ENCODE measurements at places on chromosomes 4 and X.
A peak's percentile ranks its signal among the peaks of the same experiment; 100 is the strongest.

GRCh38 chr4:190014771-190015537 is 12.1 kb downstream of the FRG2 start:
- no peak for DNase-seq

- DNase-seq, result no peak
Observed at GRCh38 chrX:12174358-12174757, 36.1 kb downstream of the FRMPD4 start.

DNA sequence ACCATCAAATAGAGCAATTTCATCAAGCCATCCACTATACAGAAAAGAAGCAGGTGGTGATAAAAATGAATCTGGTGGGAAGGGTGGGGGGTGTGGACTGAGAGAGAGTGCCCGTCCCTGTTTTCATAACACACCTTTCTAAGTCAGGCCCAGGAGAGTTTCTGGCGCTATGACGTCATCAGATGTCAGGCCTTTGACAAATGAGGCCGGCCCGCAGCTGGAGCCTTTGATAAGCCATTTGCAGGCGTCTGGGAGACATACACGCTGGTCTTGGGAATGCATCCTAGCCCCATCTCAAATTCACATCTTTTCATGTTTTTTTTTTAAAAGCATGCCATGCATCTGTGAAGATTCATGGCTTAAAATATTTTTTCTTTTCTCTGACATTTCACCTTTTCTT is 404.5 kb downstream of the BCOR start:
- no peak for DNase-seq

DNA sequence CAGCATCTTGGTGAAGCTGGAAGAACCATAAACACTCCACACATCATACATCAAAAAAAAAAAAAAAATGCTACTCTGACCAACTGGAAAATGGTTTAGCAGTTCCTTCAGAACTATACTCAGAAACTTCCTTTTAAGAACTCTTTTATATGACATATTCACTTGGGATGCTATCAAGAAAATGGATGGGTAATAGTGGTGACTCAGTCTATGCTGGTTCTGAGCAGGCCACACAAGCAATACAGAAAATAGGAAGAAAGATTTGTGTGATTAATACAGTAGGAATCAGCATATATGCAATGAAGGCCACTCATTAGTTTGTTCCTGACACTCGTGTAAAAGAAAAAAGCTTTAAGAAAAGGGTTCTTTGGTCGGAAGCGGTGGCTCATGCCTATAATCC is 123.5 kb upstream of the FAT4 start:
- peak; percentile 94 for DNase-seq

GRCh38 chr4:169741569-169741968 is 16.2 kb downstream of the HPF1 start:
- no peak for DNase-seq

DNA sequence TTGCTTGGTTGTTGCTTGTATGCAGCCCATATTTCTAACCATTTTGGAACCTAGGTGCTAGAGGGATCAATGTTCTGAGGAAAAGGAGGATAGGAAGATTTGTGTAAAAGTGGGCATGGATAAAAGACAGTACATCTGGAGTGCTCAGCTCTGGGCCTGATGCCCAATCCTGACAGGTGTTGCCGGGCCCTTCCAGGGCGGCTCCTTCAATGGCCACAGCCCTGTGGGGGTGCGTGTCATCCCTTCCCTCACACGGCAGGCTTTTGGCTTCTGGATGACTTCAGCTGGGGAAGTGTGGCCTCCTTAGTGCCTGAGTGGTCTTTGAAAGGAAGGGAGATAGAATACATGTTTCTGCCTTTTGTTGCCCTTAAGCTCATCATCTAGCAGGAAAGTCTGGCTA is 47.2 kb downstream of the NELFA start:
- DNase-seq, result no peak

DNA sequence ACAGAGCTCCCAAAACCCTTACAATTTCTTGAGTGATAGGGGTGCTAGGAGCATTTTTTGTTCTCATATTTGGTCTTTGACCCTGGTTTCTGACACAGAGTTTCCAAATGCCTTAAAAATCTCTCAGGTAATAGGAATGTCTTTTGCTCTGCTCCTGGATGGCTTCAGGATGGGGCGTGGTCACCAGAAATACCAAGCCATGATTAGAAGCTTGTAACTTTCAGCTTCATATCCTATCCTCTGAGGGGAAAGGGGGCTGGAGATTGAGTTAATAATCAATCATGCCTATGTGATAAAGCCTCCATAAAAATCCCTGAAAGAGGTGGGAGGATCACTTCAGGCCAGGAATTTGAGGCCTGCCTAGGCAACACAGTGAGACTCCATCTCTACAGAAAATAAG is 34.6 kb upstream of the IL9R start:
- DNase-seq, result no peak

- no peak for DNase-seq
Observed at GRCh38 chr4:56463711-56464110, 3.7 kb upstream of the SRP72 start.

GRCh38 chrX:73847100-73847499 is 284.1 kb downstream of the CHIC1 start:
- no peak for DNase-seq

DNA sequence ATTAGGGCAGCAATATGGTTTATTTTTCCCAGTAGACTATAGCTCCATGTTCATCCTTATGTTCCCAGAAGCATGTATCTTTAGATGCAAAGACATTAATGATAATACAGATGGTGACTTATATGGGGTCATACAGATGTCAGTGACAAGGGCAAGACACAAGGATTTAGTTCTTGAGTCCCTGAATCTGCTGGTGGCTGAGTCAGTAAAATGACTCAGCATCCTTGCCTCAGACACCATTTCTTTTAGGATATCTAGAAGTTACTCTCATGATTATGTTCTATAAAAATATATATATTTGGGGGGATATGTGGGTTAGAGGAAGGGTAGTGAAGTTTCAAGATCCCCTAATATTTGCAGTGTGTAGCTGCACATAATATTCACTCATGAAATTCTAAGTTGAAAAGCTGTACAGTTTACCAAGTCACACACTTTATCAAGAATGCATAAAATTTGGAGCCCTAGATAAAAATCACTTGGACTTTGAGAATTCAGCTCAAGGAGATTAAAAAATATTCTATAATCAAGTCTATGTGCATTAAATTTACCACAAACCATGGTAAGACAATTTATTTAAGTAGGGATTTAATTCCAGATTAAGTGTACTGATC is 101.9 kb downstream of the LNX1 start:
- peak; percentile 63 for DNase-seq
